ENCODE measurements at places on chromosomes 16 and 17. TPM values are rescaled to one million over a fixed set of nuclear protein-coding genes. Genes with fewer than 3 reads are reported as not detected.

GRCh38 chr17:55751720-55752250 is 934 bp downstream of the PCTP start:
- no peak for DNase-seq

Gene AIPL1
- not detected for total RNA-seq

Gene MTSS2
- total RNA-seq = 296 TPM

Gene PSME3
- 99.7 TPM for total RNA-seq

Gene NPW
- total RNA-seq = 2.5 TPM

DNA sequence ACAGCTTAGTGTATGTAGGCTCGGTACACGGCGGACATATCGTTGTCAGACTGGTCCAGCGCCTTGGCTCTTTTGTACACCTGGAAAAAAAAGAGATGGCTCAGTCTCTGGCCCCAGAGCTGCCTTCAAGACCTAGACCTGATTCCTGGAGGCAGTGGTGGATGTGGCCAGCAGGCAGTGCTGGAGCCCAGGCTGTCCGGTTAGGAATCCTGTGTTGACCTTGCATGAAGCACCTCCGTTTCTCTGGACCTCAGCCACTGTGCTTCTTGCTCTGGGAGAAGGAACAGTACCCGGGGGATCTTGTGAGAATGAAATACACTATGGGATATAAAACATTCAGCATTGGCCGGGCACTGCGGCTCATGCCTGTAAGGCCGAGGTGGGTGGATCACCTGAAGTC is 2.8 kb upstream of the ROGDI start:
- no peak for DNase-seq

DNA sequence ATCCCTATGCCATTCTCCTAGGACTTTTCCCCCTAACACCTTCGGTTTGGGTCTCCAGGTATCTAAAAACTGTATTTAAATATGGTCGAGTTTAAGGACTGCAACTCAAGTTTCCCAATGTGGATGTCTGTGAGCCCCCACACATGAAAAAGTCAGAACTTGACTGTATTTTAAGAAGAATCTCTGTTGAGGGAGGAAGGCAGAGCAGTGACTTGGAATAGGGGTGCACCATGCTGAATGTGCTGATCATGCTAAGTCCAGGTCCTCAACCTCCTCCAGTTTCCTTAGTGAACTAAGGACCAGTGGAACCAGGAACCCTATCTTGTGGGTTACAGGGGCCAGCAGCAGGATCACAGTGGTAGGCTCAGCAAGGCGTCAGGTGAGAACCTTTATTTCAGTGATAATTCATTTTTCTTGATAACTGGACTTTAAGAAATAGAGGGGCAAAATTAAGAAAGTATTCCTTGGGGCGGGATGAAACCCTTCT is 19.5 kb downstream of the GRB7 start:
- no peak for DNase-seq

DNA sequence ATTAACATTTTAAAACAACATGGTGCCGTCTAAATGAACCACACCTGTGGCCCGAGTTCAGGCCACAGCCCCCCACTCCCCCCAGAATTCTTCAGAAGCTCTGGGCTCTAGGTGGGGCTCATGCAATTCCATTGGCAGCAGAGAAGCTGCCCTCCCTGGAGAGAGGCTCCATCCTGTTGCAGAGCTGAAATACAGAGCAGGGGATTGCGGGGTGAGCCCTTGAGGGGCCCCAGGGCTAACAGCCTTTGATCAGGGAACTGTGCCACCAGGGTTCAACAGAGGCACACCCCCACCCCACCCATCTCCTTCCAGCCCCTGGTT is 69.3 kb downstream of the ABR start:
- no peak for DNase-seq

Gene PPM1E
- 2.2 TPM for total RNA-seq

DNA sequence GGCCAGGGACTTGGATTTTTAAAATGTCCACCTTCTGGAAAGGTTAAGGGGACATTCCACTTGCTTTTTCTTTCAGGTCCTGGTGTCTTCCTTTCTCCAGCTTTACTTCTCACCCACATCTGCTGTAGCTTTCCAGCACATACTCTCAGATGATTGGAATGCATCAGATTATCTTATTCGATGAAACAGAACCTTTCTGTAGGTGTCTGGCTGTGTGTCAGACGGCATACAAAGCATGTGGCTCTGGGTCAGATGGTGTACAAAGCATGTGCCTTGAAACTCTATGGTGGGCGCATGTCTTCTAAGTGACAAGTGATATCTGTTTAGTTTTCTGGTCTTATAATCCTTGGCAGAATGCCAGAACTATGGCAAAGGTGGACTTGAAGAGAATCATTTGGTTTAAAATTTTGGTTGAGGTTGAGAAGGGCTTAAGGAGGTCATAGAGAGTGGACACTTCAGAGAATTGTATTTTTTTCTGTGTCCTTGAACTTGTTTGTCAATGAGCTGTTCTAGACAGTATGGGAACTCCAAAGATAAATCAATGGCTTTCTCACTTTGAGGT is 125.3 kb downstream of the FTO start:
- DNase-seq = no peak

GRCh38 chr17:81528651-81529436 is 667 bp downstream of the FSCN2 start:
- no peak for DNase-seq

GRCh38 chr17:20191056-20191455 is 181.9 kb downstream of the SPECC1 start:
- DNase-seq = no peak

- DNase-seq = no peak
These were observed 20.0 kb downstream of the TUBG1 start for GRCh38 chr17:42629411-42630009.

- no peak for DNase-seq
These were observed 6.3 kb downstream of the TBC1D16 start for GRCh38 chr17:80029258-80029974.

DNA sequence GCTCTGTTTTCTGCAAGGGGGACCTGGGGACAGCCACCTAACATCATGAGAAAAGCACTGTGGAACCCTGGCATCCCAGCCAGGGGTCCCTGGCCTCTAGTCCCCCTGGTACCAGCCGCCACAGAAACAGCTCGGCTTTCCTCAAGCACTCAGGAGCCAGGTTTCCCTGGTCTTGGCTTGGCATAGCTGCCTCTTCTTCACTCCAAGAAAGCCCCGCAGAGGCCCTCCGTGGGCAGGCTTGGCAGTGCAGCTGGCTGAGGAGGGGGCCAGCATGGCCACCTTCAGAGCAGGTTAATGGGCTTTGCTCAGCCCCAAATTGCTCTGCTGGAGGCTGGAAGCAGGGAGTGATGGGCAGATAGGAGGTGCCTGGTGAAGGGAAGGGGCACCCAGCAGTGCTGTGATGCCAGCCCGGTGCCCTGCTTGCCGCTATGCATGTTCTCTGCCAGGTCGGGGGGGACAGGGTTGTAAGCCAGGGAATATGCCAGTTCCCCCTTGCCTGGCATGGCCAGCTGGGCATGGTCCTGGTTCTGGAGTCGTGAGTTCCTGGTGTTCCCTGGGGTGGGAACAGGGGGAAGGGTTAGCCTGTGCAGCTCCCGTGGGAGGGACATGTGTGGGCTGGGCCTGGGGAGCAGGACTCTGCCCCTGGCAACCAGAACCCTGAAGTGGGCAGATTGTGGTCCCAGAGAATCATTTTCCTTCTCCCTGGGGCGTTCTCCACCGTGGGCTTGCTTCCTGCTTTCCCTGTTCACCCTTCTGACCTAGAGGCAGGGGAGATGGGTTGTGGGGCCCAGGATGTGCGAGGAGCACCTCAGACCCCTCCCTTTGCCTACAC is 3.2 kb downstream of the ANKRD13B start:
- DNase-seq = peak; percentile 70

DNA sequence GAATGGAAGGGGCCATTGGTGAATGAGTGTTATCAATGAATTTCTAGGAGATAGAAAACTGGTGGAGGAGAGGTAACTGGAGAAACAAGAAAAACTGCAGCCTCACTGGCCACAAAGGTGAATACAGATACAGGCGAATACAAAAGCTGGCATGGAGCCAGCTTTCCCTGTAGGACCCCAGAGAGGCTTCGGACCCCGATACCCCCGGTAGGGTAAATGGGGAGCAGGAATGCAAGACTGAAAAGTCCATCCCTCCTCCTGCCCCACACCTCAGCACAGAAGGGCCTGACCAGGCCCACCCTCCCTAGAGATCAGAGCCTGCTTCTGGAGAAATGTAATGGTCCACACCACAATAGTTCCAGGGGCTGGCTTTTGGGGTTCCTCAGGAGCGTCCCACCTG is 4.9 kb upstream of the MYLK3 start:
- no peak for DNase-seq

DNA sequence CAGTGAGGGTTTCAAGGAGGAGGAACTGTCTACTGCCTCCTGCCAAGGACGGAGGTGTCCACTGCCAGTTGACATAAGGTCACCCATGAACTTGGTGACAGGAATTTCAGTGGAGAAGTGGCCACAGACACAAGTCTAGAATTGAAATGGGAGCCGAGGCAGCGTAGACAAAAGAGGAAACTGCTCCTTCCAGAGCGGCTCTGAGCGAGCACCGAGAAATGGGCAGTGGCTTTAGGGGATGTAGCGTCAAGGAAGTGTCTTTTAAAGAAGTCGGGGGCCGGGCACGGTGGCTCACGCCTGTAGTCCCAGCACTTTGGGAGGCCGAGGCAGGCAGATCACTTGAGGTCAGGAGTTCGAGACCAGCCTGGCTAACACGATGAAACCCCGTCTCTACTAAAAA is 3.1 kb upstream of the SERPINF1 start:
- no peak for DNase-seq

Gene PIRT
- not detected for total RNA-seq

Gene MAF
- 15.8 TPM for total RNA-seq

- no peak for DNase-seq
These were observed 615.7 kb upstream of the SALL1 start for GRCh38 chr16:51766739-51767138.

Gene ABCA3
- 16.3 TPM for total RNA-seq

Gene CCP110
- 14.9 TPM for total RNA-seq

GRCh38 chr17:52762147-52762793 is 603.8 kb upstream of the CA10 start:
- DNase-seq = no peak

DNA sequence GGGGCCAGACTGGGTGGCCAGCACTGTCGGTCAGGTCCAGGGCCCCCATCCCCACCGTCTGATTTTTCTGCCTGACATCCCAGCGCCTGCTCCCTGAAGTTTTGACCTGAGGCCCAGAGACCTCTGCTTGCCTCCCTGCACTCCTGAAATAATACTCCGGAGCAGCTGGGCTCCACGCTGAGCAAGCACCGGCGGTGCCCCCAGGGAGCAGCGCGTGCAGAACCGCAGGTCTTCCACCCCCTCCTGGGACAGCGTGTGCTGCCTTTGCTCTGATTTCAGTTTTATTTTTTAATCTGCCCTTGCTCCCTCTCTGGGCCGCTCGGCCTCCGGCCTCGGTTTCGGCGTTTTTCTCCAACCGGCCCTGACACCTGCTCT is 132.4 kb upstream of the GSE1 start:
- no peak for DNase-seq

DNA sequence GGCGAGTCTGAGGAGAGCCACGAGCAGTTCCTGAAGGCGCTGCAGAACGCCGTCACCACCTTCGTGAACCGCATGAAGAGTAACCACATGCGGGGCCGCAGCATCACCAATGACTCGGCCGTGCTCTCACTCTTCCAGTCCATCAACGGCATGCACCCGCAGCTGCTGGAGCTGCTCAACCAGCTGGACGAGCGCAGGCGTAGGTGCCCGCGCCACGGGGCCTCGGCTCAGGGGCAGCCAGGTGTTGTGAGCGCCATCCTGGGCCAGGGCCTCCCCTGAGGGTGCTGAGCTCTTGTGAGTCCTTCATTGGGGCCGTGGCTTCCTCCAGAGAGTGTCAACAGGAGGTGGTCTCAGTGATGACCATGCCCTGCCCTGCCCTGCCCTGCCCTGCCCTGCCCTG is 7.4 kb upstream of the MRPL12 start:
- DNase-seq = no peak

Gene SPATA32
- not detected for total RNA-seq

DNA sequence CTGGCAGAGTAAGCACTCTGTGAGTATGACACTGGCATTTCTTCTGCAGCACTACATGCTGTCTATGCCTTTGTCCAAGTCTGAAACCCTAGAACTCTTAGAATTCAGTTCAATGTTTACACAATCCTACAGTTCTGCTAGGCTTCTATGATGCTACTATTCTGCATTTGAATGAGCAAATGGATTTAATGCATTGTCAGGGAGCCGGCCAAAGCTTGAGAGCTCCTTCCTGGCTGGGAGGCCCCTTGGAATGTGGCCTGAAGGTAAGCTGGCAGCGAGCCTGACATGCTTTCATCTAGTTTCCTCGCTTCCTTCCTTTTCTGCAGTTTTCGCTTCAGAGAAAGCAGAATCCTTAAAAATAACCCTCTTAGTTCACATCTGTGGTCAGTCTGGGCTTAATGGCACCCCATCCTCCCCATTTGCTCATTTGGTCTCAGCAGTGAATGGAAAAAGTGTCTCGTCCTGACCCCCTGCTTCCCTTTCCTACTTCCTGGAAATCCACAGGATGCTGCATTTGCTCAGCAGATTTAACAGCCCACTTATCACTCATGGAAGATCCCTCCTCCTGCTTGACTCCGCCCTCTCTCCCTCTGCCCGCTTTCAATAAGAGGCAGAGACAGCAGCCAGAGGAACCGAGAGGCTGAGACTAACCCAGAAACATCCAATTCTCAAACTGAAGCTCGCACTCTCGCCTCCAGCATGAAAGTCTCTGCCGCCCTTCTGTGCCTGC is at the start of gene CCL2:
TSS of gene CCL2 (plus strand) at position 635 of the 730 bp plus-strand sequence. CDS start at position 700, 65 bp downstream.
- no peak for DNase-seq

Gene ABCA6
- total RNA-seq = 0.30 TPM

DNA sequence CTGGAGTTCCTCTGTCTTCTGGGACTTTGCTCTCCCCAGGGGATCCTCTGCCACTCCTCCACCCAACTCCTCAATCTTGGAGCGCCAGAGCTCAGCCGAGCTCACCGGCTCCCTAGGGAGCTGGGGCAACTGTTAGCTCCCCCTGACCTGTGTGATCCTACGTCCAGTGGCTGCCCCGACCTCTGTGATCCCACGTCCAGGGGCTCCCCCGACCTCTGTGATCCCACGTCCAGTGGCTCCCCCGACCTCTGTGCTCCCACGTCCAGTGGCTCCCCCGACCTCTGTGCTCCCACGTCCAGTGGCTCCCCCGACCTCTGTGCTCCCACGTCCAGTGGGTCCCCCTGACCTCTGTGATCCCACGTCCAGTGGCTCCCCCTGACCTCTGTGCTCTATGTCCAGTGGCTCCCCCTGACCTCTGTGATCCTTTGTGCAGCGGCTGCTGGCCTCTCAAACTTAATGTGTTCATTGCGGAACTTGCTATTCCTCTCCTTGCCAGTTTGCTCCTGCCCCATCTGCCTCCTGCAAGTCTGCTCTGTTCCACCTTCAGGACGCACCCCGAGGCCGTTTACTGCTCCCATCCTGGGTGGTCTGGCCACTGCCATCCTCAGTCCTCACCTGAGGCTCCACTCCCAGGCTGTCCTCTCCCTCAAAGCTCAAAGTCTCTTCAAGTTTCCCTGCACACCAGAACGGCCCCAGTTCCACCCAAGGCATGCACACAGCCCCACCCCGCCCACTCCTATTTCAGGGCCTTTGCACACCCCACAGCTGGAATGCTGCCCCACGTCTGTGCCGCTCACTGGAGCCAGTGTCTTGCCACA is 2.8 kb downstream of the VPS9D1 start:
- DNase-seq = no peak

GRCh38 chr17:1073241-1073962 is 76.5 kb downstream of the TIMM22 start:
- peak; percentile 82 for DNase-seq

Gene HBQ1
- total RNA-seq = not detected
